ENCODE measurements at places on chromosomes 7 and 10.

GRCh38 chr10:10508211-10508610 lies 509.5 kb upstream of the CELF2 start:
- DNase-seq, result no peak

GRCh38 chr7:155215576-155216325 lies 81.9 kb upstream of the INSIG1 start:
- DNase-seq, result no peak

DNA sequence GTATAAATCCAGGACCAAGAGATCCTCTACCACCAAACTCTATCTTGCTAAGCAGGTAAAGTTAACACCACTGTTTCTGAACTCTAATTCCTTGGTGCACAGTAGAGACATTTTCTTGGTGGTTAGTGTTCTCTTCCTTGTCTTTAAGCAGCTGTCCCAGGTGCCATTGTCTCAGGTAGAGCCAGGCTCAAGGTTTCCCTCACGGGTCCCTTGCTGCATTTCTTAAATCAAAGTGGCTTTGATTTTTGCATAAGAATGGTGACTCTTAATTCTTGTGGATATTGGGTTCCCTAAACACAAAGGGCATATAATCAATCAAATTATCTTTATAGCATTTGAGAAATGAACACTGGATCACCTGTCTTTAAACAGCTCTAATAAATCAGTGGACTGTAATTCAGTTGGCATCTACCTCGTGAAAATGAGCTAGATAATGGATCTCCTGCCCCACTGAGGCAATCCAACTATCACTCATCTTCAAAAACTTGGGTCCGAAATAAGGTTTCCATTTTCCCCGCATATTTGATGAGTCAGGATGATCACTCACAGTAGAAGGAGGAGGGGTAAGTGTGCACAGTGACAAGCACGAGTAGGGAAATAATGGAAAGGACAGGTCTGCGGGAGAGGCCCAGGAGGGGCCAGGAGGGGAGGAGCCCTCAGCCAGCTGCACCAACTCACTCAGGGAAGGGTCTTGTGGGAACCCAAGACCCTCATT lies 2.4 kb downstream of the ABCC2 start:
- DNase-seq, result no peak

DNA sequence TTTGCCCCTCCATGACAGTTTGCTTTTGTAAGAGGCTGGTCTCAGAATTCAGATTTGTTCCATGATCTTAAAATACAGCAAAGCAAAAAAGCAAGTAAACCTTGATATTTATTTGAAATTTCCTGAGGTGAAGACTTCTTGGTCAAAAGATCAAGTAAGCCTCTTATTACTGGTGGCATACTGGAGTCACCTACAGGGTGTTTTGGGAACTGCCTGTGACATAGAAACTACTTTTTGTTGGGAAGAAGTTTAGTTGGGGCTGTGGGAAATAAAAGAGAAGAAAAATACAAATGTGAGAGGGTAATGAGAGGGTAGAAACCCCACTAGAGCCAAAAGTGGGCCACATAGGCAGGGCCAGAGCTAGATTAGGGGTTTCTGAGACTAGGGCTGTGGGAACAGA lies 217.9 kb downstream of the OTUD1 start:
- no peak for DNase-seq

DNA sequence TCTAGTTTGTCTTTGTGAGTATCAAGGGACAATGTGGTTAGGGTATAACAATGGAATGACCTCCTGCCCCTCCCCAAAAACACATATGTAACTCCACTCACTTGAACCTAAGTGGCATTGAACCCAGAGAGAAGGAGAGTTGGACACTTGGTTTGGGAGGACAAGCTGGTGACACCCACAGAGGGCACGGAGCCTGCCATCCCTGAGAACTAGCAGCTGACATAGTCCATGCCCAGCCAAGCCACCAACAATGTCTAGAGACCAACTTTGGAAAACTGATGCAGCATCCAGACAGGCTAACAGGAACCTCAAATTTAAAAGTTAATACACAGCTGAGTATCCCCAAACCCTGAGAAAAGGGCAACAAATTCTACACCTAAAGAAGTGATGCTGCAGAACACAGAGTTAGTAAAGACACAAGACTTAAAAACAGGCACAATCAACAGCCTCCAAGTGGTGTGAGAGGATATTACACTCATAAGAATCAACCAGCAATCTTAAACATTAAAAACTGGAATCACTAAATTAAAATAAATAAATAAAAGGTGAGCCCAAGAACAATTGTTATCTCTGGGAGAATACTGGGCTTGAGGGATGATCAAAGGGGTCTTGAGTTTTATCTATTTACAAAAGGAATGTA lies 27.2 kb downstream of the NUDCD3 start:
- DNase-seq, result no peak

GRCh38 chr7:157693521-157694375 lies 356.9 kb downstream of the DNAJB6 start:
- no peak for DNase-seq

GRCh38 chr7:149765399-149766121 lies 7.8 kb downstream of the ZNF467 start:
- no peak for DNase-seq

- no peak for DNase-seq
Measured at GRCh38 chr10:93762979-93763391, 5.2 kb downstream of the LGI1 start.
